PC-3 (cell line): ENCODE measurements at places on chromosomes 7 and 10.

GRCh38 chr7:11428877-11429581 lies 403.0 kb downstream of the THSD7A start:
- no peak overlapping the region for H3K4me3 ChIP-seq
- H3K4me1 ChIP-seq, result no peaks in the 10 kb centered on the region
- no peak for DNase-seq
- no peaks in the 10 kb centered on the region for H3K36me3 ChIP-seq
- H3K27me3 ChIP-seq, result no peaks in the 10 kb centered on the region
- H3K27ac ChIP-seq, result no peak overlapping the region

DNA sequence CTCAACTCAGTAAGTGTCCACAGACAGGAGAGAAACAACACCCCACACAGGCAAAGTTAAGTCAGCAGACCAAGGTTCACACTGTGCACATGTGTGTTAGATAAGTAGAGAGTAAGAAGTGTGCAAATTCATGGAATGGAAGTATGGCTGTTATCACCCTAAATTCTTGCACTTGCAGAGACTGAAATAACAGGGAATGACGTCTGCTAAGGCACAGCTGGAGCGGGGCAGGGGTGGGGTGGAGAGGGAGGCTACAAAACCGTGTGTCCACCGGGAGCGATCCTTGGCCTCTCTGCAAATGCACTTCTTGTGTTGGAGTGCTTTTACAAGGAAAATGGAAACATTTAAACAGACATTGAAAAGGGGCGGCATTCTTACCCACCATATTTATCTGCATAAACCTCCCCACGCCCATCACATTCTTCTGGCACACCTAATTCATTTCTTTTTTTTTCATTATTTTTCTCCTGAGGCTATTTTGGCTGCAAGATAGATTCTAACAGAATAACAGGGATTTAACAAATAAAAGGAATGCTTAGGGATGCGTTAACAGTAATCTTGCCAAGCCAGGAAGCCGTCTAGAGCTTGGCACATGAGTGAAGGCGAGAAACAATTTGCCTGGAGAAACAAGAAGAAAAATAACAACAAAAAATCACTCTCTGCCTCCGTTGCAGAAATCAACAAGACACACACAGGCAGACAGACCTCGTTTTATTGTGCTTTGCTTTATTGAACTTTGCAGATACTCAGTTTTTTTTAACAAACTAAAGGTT lies 30.1 kb downstream of the TNS3 start:
- H3K4me3 ChIP-seq, result no peak overlapping the region
- H3K36me3 ChIP-seq, result peaks cover 11% of the 10 kb centered on the region; the same call in 1 of the 2 replicates
- H3K4me1 ChIP-seq, result peaks cover 30% of the 10 kb centered on the region
- DNase-seq, result no peak

DNA sequence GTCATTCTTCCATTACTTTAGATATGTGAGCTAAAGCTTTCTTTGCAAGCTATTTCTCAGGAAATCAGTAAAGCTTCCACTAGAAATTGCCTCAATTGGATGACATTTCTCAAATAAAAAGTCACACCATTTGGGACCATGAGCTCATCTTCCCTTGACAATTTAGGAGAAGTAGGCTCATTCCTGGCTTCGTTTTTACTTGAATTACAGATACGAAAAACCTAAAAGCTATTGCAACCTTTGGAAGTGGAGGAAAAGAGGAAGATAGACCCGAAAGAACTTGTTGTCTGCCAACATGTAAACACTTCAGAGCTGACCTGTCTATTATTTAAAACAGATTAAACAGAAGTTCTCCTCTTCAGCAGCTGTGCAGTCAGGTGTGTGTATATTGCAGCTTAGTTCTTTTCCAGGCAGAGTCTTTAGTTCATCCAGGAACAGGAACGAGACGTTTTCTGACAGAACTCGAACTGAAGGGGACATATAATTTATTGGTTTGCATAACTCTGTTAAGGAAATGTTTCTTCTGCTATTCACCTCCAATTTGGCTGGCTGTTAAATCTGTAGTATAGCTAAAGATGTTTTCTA lies 43.1 kb upstream of the ST8SIA6 start:
- no peak for DNase-seq
- H3K27ac ChIP-seq, result no peak overlapping the region
- H3K4me3 ChIP-seq, result no peak overlapping the region
- H3K4me1 ChIP-seq, result no peaks in the 10 kb centered on the region
- no peaks in the 10 kb centered on the region for H3K27me3 ChIP-seq
- H3K36me3 ChIP-seq, result no peaks in the 10 kb centered on the region

GRCh38 chr10:82278401-82279182 lies 403.6 kb downstream of the NRG3 start:
- no peak overlapping the region for H3K27ac ChIP-seq
- no peaks in the 10 kb centered on the region for H3K27me3 ChIP-seq
- H3K4me3 ChIP-seq, result no peak overlapping the region
- H3K4me1 ChIP-seq, result no peaks in the 10 kb centered on the region
- DNase-seq, result no peak

DNA sequence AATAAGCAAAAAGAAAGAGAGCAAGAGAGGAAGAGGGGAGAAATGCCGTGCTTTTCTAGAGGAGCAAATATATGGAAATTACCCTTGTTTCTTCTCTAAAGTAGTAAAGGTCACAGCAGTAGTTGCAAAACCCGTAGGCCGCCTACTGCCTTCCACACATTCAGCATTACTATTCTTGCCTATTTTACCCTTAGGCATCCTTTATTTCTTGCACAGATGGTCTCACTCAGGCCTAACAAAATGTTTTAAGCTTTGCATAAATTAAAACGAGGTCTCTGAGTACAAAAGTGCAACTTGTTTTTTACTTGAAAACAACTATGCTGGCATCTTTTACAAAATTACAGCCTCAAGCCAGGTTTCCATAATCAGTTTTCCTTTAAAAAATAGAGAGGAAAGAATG lies 644.6 kb downstream of the AUTS2 start:
- no peak for DNase-seq
- H3K4me1 ChIP-seq, result no peaks in the 10 kb centered on the region
- H3K4me3 ChIP-seq, result no peak overlapping the region
- H3K36me3 ChIP-seq, result no peaks in the 10 kb centered on the region
- H3K27me3 ChIP-seq, result no peaks in the 10 kb centered on the region

GRCh38 chr10:70493660-70494234 lies 15.2 kb downstream of the PALD1 start:
- no peak for DNase-seq
- no peaks in the 10 kb centered on the region for H3K36me3 ChIP-seq

GRCh38 chr7:22859641-22860290 lies 37.1 kb upstream of the TOMM7 start:
- peak overlapping the region; percentile 95 for H3K27ac ChIP-seq
- no peaks in the 10 kb centered on the region for H3K27me3 ChIP-seq
- no peak overlapping the region for H3K4me3 ChIP-seq
- H3K4me1 ChIP-seq, result peaks cover 47% of the 10 kb centered on the region
- peak; percentile 38 for DNase-seq

DNA sequence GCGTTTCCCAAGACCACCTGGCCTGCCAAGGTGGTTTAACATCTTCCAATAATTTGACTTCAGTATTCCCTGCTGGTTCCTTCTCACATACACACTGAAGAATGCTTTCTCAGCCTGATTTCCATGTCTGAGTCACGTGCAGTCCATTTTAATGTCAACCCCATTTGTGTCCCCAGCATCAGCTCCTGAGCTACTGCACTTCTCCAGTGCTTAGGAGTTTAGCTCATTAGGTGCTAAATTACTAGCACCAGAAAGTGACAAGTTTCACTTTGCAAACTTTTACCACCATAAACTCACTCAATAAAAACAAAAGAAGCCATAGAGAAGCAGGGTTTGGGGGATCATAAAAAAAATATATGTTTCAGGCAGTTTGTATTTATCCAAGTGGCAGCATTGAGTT lies 279.3 kb upstream of the SORCS1 start:
- H3K4me1 ChIP-seq, result peaks cover 3% of the 10 kb centered on the region; the same call in 1 of the 2 replicates
- DNase-seq, result no peak
- no peak overlapping the region for H3K27ac ChIP-seq

GRCh38 chr10:123445261-123445775 lies 220.8 kb upstream of the GPR26 start:
- H3K4me1 ChIP-seq, result no peaks in the 10 kb centered on the region
- H3K27me3 ChIP-seq, result peaks cover 35% of the 10 kb centered on the region
- no peak overlapping the region for H3K4me3 ChIP-seq

- H3K27ac ChIP-seq, result no peak overlapping the region
- peaks cover 4% of the 10 kb centered on the region; the same call in 1 of the 2 replicates for H3K4me1 ChIP-seq
- no peaks in the 10 kb centered on the region for H3K36me3 ChIP-seq
- H3K4me3 ChIP-seq, result no peak overlapping the region
These were observed 165.8 kb downstream of the CFTR start for GRCh38 chr7:117645481-117646165.

GRCh38 chr10:137031-137430 lies 1.8 kb downstream of the ZMYND11 start:
- peak overlapping the region; percentile 73 for H3K4me3 ChIP-seq
- peak overlapping the region; percentile 51 for H3K27ac ChIP-seq
- H3K27me3 ChIP-seq, result no peaks in the 10 kb centered on the region
- DNase-seq, result peak; percentile 57
- peaks cover 33% of the 10 kb centered on the region for H3K4me1 ChIP-seq

GRCh38 chr10:116521424-116522290 lies 24.1 kb upstream of the PNLIP start:
- H3K27ac ChIP-seq, result no peak overlapping the region
- no peaks in the 10 kb centered on the region for H3K4me1 ChIP-seq
- H3K4me3 ChIP-seq, result no peak overlapping the region

DNA sequence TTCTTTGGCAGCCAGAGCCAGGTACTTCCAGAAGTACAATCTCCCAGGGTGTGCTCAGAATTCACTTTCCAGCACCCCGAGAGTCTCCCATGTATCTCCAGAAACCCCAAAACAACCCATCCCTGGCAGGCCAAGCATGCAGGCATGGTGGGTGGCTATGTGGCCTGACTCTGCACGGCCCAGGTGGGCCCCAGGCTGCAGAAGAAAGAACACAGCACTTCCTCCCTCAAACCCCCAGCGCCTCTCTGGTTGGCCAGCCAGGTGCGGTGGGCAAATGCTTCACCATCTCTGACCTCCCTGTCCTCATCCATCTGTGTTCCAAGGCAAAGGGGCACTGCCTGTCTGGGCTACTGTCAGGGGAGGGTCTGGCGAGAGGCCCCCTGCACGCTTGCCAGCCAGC lies 100.3 kb downstream of the MKI67 start:
- H3K4me1 ChIP-seq, result no peaks in the 10 kb centered on the region
- no peaks in the 10 kb centered on the region for H3K36me3 ChIP-seq
- no peaks in the 10 kb centered on the region for H3K27me3 ChIP-seq
- no peak for DNase-seq
- no peak overlapping the region for H3K4me3 ChIP-seq

- H3K27ac ChIP-seq, result no peak overlapping the region
- no peak overlapping the region for H3K4me3 ChIP-seq
- no peaks in the 10 kb centered on the region for H3K4me1 ChIP-seq
- peaks cover 75% of the 10 kb centered on the region for H3K27me3 ChIP-seq
- no peak for DNase-seq
- no peaks in the 10 kb centered on the region for H3K36me3 ChIP-seq
These were observed 414.8 kb upstream of the MKI67 start for GRCh38 chr10:128540781-128541761.

GRCh38 chr10:102713539-102713813 lies 721 bp downstream of the ARL3 start:
- H3K27ac ChIP-seq, result no peak overlapping the region
- no peaks in the 10 kb centered on the region for H3K27me3 ChIP-seq
- peak overlapping the region; percentile 79 for H3K4me3 ChIP-seq
- H3K36me3 ChIP-seq, result no peaks in the 10 kb centered on the region
- peaks cover 18% of the 10 kb centered on the region for H3K4me1 ChIP-seq

DNA sequence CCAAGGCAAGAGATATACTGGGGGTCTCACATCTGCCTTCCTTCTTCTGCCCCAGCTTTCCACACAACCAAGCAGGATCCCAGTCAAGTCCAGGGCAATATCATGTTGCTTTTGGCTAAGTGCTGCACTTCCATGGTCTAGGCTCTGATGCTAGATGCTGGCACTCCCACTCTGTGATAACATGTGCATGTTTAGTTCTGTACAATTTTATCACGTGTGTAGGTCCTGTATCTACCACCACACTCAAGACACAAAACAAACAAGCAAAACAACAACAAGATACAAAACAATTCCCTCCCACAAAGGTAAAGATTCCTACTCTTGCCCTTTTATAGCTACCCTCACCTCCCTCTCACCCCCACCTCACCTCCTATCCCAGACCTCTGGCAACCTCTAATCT lies 105.6 kb upstream of the HABP2 start:
- H3K4me1 ChIP-seq, result peaks cover 4% of the 10 kb centered on the region; the same call in 1 of the 2 replicates
- H3K36me3 ChIP-seq, result no peaks in the 10 kb centered on the region
- no peak overlapping the region for H3K27ac ChIP-seq
- DNase-seq, result no peak
- H3K27me3 ChIP-seq, result no peaks in the 10 kb centered on the region
- no peak overlapping the region for H3K4me3 ChIP-seq

GRCh38 chr10:89683883-89684282 lies 17.5 kb upstream of the KIF20B start:
- DNase-seq, result no peak
- H3K4me1 ChIP-seq, result no peaks in the 10 kb centered on the region
- H3K27me3 ChIP-seq, result no peaks in the 10 kb centered on the region
- H3K27ac ChIP-seq, result no peak overlapping the region

DNA sequence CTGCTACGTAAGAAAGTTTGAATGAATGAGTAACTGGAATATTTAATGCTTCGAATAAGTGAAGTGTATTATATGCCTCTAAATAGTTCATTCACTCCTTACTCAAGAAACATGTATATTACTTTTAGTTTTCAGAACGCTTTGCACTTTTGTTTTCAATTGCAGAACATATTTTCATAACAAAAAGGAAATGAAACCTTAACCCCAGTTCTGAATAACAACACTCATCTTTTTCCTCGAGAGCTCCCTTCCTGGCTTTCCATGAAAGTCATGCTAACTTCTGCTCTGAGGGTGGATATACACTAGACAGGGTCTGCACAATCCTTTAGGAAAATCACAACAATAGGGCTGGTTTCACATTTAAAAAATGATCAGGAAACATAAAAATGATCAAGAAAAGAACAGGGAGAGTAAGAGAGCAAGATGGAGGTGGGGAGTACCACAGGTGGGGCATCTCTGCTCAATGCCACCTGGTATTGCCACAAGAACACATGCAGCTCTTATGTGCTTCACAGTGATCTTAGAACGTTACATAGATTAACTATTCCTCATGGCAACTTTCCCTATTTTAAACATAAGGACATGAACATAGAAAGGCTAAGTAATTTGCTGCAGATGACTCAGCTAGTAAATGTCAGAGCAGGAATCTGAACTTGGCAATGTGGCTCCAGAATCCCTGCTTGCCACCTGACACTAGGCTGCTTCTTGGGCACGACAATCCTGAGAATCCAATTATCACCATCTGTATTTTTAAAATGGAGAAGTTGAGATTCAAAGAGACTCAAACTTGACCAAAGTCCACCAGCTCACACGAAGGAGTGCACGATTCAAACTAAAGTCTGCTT lies 219.5 kb upstream of the AOAH start:
- H3K27ac ChIP-seq, result no peak overlapping the region
- no peaks in the 10 kb centered on the region for H3K27me3 ChIP-seq
- no peaks in the 10 kb centered on the region for H3K4me1 ChIP-seq
- no peaks in the 10 kb centered on the region for H3K36me3 ChIP-seq

- H3K4me3 ChIP-seq, result no peak within 1 kb of the TSS
- DNase-seq, result no peak
- peaks cover 72% of the 10 kb centered on the region for H3K27me3 ChIP-seq
- no peaks in the 10 kb centered on the region for H3K36me3 ChIP-seq
- H3K27ac ChIP-seq, result no peak within 1 kb of the TSS
These were observed at the start of gene TMEM176B for GRCh38 chr7:150799741-150800580. TMEM176B (minus strand) TSS chr7:150800364; CDS start chr7:150796569, 3,795 bp downstream.
